Testis (tissue), 5 donors: ENCODE measurements at places on chromosomes 2 and 18.

GRCh38 chr2:49621016-49621415 lies 466.7 kb upstream of the FSHR start:
- DNase-seq = no peak

DNA sequence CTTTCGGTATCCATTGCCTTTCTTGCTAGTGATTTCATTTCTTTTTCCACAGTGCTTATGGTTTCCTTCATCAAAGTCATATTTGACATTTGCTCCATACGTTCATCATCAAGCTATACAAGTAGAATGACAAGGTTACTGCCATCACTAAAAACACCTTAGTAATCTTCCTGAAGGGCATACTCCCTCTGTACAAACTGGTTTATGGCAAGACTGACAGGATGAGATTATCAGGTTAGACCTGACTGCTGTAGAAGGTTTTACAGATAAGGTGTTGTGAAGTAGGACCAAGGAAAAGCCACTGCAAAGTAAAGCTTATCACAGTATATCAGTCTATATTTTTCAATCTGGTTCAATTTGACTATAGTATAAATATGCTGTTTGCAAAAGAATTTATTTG lies 37.5 kb upstream of the C2orf15 start:
- DNase-seq = no peak

DNA sequence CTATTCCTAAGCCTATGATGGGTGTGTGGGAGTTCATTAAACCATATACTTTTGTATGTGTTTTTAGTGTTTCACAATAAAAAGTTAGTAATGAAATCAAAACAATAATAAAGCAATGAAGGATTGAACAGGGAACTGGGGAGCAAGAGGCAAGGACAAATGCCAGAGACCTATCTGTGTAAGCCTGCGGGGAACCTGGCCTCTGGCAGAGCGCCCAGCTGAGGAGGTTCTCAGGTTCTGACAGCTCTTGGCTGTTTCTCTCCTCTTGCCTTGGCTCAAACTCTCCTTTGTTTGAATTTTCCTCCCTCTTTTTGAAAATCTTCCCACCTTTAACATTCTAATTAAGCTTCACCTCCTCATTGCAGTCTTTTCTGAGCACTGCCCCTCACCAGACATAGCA lies 200.0 kb upstream of the NCKAP5 start:
- DNase-seq = peak; percentile 50

DNA sequence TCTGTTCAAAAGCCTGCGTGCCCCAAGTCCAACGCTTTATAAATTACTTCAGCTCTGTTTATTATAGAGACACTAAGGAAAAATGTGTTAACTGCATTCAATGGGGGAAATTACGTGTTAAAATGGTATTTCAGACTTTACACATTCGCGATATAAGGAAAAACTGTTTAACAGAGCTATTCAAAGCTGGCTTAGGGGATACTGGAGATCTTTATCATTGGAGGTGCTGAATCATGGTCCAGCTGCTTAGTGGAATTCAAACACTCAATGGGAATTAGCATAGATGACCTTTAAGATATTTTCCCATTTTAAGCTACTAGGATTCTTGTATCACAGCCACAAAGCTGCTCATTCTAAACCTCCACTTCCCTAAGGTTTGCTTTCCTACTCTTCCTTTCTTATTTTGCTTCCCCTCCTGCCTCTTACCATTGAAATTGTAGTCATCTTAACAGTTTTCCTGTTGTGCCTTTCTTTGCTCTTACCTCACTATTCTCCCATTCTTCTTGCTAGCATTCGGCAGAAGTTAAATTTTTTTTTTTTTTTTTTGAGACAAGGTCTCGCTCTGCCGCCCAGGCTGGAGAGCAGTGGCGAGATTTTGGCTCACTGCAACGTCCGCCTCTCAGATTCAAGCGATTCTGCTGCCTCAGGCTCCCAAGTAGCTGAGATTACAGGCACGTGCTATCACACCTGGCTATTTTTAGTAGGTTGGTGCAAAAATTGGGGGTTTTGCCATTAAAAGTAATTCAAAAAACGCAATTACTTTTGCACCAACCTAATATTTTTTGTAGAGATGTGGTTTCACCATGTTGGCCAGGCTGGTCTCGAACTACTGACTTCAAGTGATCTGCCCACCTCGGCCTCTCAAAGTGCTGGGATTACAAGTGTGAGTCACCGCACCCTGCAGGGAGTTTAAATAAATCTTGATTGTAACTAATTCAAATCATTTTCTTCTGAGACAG lies 6.5 kb downstream of the SULT6B1 start:
- no peak for DNase-seq

DNA sequence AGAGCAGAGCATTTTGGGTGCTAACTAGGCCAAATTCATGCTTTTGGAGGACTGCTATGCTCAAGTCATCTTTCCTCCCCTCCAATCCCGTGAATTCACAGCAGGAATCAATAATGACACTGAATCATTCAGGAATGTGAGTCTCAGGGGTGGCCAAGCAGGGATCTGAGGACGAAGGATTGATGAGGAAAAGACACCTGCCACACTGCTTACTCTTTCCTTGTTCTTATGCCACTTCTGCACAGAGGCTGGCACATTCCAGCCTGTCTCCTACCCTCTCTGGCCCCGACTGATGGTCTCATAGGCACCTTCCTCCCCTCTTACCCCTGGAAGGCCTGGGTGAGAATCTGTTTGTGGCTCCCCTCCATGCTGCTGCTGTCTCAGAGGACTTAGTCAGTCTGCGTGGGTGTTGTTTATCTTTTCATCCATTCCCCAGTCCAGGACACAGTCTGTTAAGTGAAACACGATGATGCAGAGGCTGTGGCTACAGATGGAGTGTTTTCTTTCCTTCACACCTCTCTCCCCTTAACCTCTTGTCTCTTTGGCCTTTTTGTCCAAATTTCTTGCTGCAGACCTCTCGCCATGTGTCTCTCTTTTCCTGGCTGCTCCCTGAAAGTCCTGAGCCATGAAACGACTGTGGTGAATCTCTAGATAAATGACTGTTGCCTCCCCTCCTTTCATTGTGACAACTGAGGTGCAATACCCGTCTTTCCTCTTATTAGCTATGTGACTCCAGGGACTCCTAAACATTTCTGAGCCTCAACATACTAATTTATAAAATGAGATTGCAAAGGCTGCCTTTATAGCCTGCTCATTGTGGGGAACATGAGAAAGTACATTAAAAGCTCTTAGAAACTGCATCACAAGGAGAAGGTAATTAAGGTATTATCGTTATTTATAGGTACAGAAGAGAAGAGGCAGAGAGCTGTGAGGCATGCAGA lies 86.9 kb downstream of the RDH14 start:
- no peak for DNase-seq

- DNase-seq = no peak
Measured at GRCh38 chr18:22872900-22873537, 60.1 kb upstream of the RBBP8 start.

DNA sequence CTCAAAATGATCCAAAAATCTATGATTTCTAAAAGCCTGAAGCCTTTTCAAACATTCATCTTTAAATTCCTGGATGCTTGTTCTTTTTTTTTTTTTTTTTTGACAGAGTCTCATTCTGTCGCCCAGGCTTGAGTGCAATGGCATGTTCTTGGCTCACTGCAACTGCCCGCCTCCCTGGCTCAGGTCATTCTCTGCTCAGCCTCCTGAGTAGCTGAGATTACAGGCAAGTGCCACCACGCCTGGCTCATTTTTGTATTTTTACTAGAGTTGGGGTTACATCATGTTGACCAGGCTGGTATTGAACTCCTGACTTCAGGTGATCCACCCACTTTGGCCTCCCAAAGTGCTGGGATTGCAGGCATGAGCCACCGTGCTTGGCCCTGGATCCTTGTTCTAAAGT lies 649.5 kb downstream of the XIRP2 start:
- DNase-seq = no peak

DNA sequence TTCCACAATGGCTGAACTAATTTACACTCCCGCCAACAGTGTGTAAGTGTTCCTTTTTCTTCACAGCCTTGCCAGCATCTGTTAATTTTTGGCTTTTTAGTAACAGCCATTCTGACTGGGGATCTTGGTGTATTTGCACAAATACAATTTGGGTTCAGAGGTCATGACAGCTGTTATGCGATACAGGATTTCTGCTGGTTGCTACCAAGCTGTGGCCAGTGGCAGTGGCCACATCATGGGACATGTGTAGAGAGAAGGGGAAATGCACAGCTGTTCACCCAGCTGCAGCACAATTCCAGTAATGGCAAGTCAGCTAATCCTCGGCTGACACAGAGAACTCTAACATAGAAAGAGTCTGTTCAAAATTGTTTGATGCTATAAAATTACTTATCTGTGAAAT lies 21.0 kb upstream of the SELENOI start:
- DNase-seq = no peak

- no peak for DNase-seq
Measured at GRCh38 chr2:65500310-65501040, 68.1 kb upstream of the SPRED2 start.
